ENCODE measurements at places on chromosomes 13 and 19. TPM values are rescaled to one million over a fixed set of nuclear protein-coding genes. Genes with fewer than 3 reads are reported as not detected.

DNA sequence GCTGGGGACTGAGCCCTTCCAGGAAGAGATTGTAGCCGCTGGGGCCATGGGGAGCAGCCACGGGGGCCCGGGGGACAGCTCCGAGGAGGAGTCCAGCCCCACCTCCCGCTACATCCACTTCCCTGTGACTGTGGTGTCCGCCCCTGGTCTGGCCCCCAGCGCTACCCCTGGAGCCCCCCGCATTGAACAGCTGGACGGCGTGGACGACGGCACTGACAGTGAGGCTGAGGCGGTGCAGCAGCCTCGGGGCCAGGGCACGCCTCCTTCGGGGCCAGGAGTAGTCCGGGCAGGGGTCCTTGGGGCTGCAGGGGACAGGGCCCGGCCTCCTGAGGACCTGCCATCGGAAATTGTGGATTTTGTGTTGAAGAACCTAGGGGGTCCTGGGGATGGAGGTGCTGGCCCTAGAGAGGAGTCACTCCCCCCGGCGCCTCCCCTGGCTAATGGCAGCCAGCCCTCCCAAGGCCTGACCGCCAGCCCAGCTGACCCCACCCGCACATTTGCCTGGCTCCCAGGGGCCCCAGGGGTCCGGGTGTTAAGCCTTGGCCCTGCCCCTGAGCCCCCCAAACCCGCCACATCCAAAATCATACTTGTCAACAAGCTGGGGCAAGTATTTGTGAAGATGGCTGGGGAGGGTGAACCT lies 9.6 kb downstream of the IGFLR1 start:
- no peak for DNase-seq
- peaks cover 55% of the 10 kb centered on the region for H3K36me3 ChIP-seq
- no peak overlapping the region for H3K27ac ChIP-seq
- peaks cover 12% of the 10 kb centered on the region for H3K4me1 ChIP-seq
- no peaks in the 10 kb centered on the region for H3K27me3 ChIP-seq

DNA sequence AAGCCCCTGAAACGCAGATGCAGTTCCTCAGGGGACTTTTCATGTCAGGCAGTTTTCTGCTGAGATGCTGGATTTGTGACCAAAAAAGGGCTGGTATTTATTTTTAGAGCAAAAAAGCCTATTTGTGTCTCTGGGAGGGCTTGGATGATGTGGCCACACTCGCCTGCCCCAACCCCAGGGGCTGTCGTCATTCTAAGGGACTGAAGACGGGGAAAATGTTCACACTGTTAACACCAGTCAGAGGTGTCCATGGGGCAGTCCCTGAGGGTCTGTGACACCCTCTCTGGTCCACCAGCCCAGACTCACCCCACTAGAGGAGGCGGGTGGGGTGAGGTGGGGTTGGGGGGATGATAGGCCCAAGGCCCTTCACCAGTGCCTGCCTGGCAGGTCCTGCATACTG lies 15.9 kb upstream of the EPHX3 start:
- no peaks in the 10 kb centered on the region for H3K4me1 ChIP-seq
- H3K27ac ChIP-seq = no peak overlapping the region
- H3K4me3 ChIP-seq = no peak overlapping the region
- DNase-seq = no peak
- H3K36me3 ChIP-seq = peaks cover 21% of the 10 kb centered on the region

GRCh38 chr13:31012655-31013024 lies 80.2 kb downstream of the TEX26 start:
- DNase-seq = no peak
- H3K4me3 ChIP-seq = no peak overlapping the region
- no peaks in the 10 kb centered on the region for H3K36me3 ChIP-seq

- H3K27ac ChIP-seq = peak overlapping the region; percentile 69
- H3K4me3 ChIP-seq = peak overlapping the region; percentile 67
- H3K36me3 ChIP-seq = peaks cover 74% of the 10 kb centered on the region
- H3K27me3 ChIP-seq = peaks cover 1% of the 10 kb centered on the region
- H3K4me1 ChIP-seq = peaks cover 34% of the 10 kb centered on the region
Observed at GRCh38 chr13:48318377-48318811, 14.8 kb downstream of the RB1 start.

DNA sequence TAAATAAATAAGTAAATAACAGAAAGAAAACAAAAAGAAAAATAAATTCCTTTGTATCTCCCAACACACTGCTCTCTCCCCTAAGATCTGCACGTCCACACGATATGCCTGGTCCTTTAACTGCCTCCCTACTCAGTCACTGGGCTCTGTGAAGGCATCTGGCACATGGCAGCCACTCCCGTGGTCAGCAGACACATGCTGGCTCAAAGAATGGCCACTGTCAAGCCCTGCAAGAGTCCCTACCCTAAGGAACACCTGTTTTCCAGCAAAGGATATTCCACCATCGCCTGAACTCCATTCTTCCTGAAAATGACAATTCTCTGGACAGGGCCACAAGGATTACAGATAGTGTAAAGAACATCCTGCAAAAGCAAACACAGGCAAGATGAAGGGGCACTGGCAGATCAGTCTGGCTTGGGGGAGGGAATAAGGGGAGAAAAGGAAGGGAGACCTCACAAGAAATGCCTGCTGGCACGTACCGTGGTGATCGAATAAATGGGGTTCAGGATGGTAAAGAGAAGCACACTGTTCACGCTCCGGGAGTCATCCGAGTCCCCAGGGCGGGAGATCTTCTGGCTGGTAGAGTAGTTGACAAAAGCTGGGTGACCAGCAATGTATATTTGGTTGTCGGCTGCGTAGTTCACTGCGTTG lies 4.3 kb downstream of the HNRNPL start:
- H3K27me3 ChIP-seq = no peaks in the 10 kb centered on the region
- H3K4me3 ChIP-seq = no peak overlapping the region
- H3K27ac ChIP-seq = no peak overlapping the region
- H3K36me3 ChIP-seq = peaks cover 80% of the 10 kb centered on the region

DNA sequence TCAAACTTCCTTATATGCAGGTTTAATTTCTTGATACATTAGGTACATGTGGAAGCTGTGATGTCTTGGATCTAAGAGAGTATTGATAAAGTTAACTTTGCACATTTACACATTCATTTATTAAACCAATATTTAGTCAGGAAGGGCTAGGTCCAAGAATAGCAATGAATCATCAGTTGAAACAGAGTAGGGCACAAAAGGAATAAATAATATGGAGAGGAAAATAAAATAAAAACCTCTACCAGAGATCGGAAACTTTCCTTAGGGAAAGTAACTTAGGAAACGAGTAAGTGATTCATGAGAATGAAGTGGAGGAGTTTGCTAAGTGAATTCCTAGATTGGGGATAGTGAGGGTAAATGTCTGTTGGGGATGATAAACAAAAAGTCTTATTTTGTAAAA lies 259.4 kb upstream of the DACH1 start:
- H3K4me1 ChIP-seq = no peaks in the 10 kb centered on the region
- no peak overlapping the region for H3K4me3 ChIP-seq
- H3K27me3 ChIP-seq = no peaks in the 10 kb centered on the region
- no peak overlapping the region for H3K27ac ChIP-seq
- no peak for DNase-seq

DNA sequence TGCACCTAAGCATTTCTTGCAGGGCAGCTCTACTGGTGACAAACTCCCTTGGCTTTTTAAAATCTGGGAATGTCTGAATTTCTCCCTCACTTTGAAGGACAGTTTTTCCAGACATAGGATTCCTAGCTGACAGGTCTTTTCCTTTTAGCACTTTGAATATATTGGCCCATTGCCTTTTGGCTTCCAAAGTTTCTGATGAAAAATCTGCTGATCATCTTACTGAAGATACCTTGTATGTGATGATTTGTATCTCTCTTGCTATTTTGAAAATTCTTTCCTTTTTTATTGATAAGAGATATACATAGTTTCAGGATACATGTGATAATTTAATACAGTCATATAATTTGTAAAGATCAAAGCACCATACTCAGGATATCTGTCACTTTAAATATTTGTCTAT lies 211.1 kb downstream of the ZIC5 start:
- no peak overlapping the region for H3K4me3 ChIP-seq
- DNase-seq = no peak
- H3K27me3 ChIP-seq = no peaks in the 10 kb centered on the region
- H3K36me3 ChIP-seq = no peaks in the 10 kb centered on the region

GRCh38 chr19:13026462-13027370 lies 31.4 kb downstream of the NFIX start:
- peaks cover 32% of the 10 kb centered on the region for H3K27me3 ChIP-seq
- H3K4me3 ChIP-seq = no peak overlapping the region
- peaks cover 24% of the 10 kb centered on the region for H3K4me1 ChIP-seq
- no peaks in the 10 kb centered on the region for H3K36me3 ChIP-seq
- H3K27ac ChIP-seq = no peak overlapping the region
- no peak for DNase-seq

- no peak for DNase-seq
- H3K4me1 ChIP-seq = no peaks in the 10 kb centered on the region
- H3K4me3 ChIP-seq = no peak overlapping the region
- H3K27ac ChIP-seq = no peak overlapping the region
- no peaks in the 10 kb centered on the region for H3K36me3 ChIP-seq
Observed at GRCh38 chr13:80555796-80556678, 215.1 kb upstream of the SPRY2 start.

- DNase-seq = no peak
- H3K4me3 ChIP-seq = no peak overlapping the region
- peaks cover 4% of the 10 kb centered on the region for H3K27me3 ChIP-seq
Observed at GRCh38 chr13:94154367-94154766, 325.1 kb downstream of the DCT start.

- no peak for DNase-seq
- peak overlapping the region; percentile 81 for H3K27ac ChIP-seq
- peaks cover 10% of the 10 kb centered on the region for H3K27me3 ChIP-seq
- peak overlapping the region; percentile 99 for H3K4me3 ChIP-seq
- H3K36me3 ChIP-seq = peaks cover 25% of the 10 kb centered on the region
Observed at GRCh38 chr19:51571599-51571998, 516 bp downstream of the ZNF175 start.

GRCh38 chr13:20344836-20345490 lies 112.8 kb upstream of the GJB6 start:
- H3K4me1 ChIP-seq = no peaks in the 10 kb centered on the region
- H3K36me3 ChIP-seq = no peaks in the 10 kb centered on the region
- no peaks in the 10 kb centered on the region for H3K27me3 ChIP-seq
- H3K27ac ChIP-seq = no peak overlapping the region
- DNase-seq = no peak
- H3K4me3 ChIP-seq = no peak overlapping the region

Gene JSRP1
- total RNA-seq = 0.27 TPM

Gene UCHL3
- total RNA-seq = 37.6 TPM

Gene ATP1A3
- 2.0 TPM for total RNA-seq
